GM12892 (cell line): ENCODE measurements at places on chromosomes 6 and 20.

DNA sequence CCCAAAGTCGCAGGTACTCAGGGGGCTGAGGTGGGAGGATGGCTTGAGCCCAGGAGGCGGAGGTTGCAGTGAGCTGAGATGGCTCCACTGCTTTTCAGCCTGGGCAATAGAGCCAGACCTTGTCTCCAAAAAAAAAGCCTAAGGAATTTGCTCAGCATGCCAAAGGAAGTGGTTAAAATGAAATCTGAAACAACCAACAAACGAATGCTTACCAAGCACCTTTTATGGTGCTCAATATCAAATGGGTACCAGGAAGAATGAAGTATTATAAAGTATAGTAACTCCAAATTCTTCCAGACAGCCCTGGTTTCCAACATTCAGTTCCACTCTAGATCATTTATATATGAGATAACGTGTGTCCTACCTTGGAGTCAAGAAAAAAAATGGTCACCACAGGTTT is 14.0 kb downstream of the GMDS start:
- DNase-seq: no peak

GRCh38 chr20:37627060-37627766 is 66.6 kb upstream of the CTNNBL1 start:
- DNase-seq: no peak

DNA sequence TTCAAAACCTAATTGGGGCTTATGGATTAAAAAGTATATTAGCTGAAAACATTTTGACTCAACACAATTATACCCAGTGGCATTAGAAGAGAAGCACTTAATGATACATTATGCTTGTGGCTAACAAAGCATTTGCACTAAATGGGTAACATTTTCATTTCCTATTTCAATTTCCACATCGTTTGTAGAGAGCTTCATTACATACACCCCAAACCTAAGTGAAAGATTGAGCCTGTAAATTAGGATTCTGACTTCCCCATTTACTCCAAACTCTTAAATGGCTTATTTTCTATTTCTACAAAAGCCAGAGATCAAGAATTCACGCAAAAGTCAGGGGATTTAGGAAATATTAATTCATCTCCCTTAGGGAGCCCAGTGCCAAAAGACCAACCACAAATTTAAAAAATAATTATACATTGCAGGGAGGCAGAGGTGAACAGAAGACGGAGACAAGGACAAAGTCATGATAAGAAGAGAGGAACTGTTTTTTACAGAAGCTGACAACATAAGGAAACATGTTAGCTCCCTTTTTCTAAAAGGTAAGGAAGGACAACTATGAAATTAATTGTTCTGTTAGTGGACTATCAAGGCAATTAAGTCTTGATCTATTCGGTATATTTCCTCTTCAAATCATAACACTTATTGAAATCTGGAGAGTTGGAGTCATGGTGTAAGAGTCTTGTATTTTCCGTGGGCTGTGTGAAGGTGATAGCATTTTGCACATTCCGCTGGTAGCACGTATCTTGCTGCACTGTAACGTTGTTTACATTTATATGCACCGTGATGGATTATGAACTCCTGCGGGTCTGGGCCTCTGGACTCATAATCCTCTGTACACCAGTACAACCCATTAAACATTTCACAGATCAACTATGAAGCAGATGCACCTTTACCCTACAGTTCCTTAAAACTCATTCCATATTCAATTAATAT is 24.8 kb upstream of the EZR start:
- DNase-seq: no peak

DNA sequence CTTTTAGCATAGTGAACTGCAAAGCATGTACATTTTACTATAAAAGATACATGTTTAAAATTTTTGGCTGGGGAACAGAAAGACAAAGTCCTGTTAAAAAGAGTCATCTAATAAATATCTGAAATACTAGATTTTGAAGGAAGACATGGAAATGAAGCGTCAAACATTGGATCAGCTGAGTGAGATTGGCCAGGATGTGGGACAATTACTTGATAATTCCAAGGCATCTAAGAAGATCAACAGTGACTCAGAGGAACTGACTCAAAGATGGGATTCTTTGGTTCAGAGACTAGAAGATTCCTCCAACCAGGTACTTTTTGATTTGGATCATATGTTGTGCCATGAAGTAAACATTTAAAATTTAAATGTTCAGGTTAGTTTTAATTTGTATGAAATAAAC is 162.3 kb downstream of the UTRN start:
- DNase-seq: no peak

DNA sequence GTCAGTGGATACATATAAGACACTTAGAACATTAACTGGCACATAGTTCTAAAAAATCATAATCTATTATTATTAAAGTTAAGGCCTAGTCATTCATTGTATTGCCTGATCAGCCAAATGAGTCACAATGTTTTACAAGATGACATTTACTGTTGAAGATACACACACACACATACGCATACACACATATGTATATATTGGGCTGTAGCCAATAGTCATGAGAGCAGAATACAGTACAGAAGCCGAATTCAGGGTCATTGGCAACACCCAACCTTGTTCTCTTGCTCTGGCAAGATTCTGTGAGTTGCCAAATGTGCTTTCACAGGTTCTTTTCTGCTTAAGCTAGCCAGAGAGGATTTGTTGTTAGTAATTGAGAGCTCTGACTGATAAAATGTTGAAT is 922.8 kb upstream of the MAP3K7 start:
- DNase-seq: no peak

DNA sequence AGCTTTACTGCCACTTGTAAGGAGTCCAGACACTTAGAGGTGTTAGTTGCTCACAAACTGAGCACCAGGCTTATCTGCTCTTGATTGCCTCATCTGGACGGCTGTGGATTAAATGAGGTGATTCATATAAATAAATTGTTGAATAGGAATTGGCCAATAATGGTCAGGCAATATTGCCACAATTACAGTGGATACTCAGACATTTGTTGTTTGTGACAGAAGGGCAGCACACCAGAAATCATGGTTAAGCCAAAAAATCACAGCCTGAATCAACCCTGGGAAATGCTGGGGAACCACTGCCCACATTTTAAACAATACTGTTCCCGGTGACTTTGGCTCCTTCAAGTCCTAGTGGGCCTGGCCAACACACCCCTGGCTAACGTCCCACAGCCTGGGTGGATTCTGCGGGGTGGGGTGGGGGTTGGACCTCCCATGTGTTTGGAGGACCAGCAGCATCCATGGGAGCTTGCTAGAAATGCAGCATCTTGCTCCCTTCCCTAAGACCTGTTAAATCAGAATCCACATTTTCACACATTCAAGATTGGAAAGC is 29.5 kb upstream of the SPDEF start:
- DNase-seq: no peak
